ENCODE measurements at places on chromosomes 12 and 14.

DNA sequence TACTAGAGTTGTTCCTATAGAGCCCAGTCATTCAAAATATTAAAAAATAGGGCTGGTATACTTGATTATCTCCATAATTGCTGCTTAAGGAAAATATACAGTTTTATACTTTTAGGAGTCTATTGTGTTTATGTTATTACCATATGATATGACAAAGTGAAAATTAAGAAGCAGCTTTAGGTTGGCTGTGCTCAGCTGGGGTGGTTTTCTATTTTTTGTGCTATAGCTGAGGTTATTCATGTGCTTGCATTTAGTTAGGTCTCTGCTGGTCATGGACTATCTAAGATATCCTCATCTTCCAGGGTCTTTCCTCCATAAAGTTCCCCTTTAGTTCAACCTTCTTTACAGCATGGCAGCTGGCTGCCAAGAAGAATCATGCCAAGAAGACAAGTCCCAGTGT, 13.6 kb upstream of the LMO3 start:
- DNase-seq, result no peak

GRCh38 chr14:95891742-95892141, 15.1 kb downstream of the TUNAR start:
- DNase-seq, result peak; percentile 27

DNA sequence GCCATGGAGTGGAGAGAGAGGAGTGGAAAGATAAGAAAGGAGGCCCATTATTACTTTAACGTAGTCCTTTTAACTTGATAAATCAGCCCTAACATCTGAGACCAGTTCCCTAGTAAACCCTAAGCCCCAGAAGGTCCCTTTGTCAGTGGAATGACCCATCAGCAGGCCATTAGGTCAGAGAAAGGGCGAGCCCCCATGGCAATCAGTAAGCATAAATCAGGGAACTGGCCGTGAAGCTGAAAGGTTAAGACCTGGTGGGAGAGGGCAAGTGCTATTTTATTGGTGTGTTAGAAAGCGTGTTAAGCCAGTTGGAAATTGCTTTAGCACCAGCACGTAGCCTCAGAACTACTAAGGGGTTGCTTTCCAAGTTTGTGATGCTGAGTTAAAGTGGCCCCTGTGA, 708.0 kb downstream of the BCL11B start:
- no peak for DNase-seq

GRCh38 chr12:18907127-18907526, 169.2 kb downstream of the CAPZA3 start:
- no peak for DNase-seq

DNA sequence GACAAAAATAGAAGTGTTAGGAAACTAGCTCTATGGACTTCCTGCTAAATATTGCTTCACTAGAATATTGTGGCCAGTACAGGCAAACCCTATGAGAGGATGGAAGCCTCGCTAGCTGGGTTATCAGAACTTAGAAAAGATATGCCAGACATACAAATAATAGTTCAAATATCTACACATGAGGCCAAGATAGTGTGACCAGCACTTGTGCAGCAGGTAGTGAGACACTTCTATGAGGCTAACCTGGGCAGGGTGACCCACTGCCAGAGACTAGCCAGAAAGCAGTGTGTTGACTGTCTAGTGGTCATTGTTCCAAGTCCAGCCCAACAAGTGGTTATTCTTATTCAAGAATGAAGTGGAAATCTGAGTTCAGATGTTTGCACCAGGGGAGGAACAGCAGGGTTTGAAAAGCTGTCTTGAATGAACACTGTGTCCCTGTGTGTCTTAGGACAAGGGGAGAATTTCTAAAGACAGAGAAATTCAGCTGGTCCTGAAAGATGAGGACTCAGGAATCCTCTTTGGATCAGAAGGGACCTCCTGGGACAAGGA, 16.3 kb downstream of the TSPAN8 start:
- no peak for DNase-seq
